AG08395 (cell line): ENCODE measurements at places on chromosomes 12 and 14.

GRCh38 chr12:50551866-50552265 lies 47.1 kb downstream of the DIP2B start:
- no peak for DNase-seq

GRCh38 chr14:35223927-35224326 lies 68.3 kb upstream of the PSMA6 start:
- no peak for DNase-seq

DNA sequence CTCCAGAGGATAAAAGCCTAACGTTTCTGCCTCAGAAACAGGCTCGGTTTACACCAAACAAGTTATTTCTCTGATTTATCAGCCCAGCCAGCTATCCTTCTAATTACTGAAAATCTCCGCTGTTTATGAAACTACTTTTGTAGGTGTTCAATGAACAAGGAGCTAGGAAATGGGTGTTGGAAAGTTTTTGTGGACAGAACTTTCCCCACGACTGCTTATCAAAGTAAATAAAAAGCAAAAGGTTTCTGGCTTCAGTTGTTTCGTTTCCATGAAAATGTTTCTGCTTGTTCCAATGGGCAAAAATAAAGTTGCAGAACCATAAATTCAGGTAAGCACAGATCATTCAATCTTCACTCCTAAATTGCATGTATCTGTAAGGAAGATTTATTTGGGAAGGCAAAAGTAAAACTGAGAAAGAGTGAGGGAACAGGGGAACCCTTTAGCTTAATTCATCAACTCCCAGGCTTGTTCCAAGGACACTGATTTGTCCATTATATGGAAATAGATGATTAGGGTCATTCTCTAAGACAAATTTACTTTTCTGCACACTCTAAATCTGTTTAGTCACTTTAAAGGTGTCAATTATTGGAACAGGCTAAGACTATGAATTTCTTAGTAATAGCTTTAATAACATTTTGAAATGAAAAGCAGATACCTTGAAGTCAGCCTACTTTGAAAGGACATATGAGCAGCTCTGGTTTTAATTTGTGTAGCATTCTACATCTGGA lies 175.9 kb upstream of the CDKN3 start:
- no peak for DNase-seq

DNA sequence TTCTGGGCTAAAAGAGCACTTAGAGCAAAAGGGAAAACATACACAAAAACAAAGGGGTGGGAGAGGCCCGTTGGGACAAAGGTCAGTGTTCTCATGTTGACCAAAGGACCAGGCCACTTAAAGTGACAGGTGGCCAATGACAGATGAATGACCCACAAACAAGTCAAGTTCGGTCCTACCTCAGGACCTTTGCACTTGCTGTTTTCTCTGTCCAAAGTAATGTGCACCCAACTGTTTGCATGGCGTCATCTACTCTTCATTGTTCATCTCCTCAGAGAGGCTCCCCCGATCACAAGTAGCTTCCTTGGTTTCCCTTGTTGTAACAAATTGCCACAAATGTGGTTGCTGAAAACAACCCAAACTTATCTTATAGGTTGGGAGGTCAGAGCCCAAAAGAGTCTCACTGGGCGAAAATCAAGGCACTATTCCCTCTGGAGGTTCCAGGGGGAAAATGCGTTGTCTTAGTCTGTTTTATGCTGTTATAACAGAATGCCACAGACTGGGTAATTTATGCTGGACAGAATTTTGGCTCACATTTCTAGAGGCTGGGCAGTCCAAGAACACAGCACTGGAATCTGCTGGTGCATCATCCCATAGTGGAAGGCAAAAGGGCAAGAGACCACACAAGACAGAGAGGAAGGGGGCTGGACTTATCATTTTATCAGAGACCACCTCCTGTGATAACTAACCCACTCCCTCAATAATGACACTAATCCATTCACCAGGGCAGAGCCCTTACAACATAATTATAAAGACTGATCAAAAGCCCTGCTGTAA lies 23.9 kb downstream of the CLMN start:
- no peak for DNase-seq

- peak; percentile 1 for DNase-seq
Measured at GRCh38 chr12:52093346-52093745, 13.8 kb downstream of the SMIM41 start.

DNA sequence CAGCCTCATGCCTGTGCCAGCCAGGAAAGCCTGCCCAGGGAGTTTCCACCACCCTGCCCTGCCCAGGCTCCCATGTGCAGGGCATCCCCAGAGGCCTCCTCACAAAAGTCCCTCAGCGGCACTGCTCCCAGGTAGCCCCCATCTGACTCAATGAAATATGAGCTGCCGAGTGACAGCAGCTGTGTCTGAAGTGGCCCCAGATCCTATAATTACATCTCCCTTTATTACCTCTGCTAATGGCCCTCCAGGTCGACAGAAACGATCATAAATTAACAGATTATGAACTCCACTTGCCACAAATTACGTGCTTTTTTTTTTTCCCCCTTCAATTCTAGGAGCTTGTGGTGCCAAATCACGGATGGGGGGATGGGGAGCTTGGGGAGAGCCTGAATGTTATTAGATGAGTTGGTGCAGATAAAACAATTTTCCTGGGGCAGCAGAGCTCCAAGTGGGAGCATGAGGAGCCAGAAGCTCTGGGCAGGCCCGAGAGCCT lies 110.4 kb downstream of the ESRRB start:
- DNase-seq, result no peak
